Activated CD4-positive, alpha-beta T cell treated with anti-CD3 and anti-CD28 coated beads for 24 hours (primary cell): ENCODE measurements at places on chromosomes 1 and 21.

DNA sequence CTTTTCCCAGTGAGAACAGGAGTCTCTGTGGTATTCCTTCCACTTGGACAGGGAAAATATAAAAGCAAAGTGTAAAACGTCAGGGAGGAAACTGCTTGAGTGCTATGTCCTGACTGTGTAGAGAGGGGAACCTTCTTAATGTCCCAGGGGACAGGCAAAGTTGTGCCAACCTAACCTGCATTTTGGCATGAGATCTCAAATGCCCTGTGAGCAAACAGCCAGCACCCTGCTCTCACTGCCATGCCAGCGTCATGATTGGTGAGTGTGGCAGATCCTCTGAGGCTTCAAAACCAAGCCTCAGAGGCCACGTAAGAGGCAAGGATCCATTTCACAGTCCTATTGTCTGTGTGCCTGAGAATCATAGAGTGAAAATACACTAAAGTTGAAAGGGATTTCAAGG is 49.7 kb upstream of the RAP1A start:
- DNase-seq: no peak

- DNase-seq: no peak
Measured at GRCh38 chr1:75083848-75084514, 50.2 kb upstream of the LHX8 start.

- DNase-seq: no peak
Measured at GRCh38 chr1:181086926-181087325, 1.6 kb upstream of the IER5 start.

- peak; percentile 80 for DNase-seq
Measured at GRCh38 chr1:32201011-32201855, 838 bp downstream of the CCDC28B start.

DNA sequence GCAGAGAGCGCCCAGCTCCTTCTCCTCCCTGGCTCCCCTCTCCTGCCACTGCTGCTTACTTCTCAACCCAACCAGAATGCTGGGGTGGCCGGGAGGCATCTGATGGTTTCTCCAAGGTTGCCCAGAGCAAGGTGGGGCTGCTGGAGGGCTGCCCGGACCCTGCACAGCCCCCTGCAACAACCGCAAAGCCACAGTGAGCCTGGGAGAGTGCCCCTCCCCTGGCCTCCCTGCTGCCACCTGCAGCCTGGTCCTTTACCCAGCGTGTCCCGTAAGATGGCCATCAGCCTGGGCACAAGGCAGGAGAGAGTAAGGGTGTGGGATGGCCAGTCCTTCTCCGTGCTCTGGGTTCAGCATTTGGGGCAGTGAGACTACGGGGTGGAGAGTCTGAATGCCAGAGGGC is 17.0 kb downstream of the MX2 start:
- no peak for DNase-seq

DNA sequence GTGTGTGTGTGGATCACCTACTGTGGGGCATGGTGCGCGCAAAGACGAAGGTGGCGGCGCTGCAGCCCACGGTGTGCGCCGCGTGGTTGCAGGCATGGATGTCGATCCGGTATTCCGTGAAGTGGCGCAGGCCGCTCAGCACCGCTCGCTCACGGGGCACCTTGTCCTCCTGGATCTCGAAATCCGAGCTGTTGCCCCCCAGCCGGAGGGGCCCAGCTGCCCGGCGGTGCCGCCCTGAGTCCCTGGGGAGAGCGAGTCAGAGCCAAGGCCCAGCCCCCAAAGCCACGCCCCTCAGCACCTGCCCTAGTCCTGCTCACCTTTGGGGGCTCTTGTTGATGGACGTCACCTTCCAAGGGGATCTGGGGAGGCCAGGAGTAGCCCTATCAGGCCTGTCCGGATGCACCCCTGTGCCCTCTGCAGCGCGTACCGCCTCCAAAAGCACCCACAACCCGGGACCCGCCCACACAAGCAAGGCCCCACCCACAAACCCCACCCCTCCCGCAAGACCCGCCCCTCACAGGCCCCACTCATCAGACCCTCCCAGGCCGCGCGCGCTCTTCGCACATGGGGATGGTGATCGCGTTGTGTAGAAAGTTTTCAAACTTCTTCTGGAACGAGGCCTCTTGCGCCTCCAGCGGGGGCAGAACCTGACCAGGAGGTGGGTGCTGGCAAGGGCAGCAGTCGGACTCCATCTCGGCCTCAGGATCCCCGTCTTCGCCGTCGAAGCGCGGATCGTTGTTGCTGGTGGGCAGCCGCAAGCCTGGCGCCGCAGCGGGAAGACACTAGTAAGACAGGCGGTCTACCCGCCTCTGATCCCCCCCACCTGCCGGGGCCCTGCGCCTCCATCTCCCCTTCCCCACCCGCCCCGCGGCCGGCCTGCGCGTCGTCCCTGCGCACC is 13.6 kb downstream of the INSRR start:
- no peak for DNase-seq

GRCh38 chr1:231776010-231776756 is 149.6 kb downstream of the DISC1 start:
- no peak for DNase-seq

GRCh38 chr1:6888268-6888667 is 103.0 kb downstream of the CAMTA1 start:
- no peak for DNase-seq

DNA sequence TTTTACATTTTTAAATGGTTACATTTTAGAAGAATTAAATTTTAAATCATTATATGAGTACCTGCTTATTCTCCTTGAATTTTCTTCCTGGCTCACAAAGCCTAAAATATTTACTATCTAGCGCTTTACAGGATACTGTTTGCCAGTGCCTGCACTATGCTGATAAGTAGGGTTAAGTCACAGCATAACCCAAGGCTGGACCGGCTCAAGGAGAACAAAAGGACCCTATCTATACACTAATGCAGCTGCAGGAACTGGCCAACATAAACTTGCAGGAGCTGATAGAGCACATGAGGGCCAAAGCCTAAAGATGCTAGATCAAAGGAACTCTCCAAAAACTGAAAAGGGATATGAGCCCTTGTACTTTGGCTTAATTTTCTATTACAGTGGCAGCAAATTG is 1086.9 kb upstream of the TMPRSS15 start:
- DNase-seq: no peak

- no peak for DNase-seq
Measured at GRCh38 chr1:66176832-66177231, 357.1 kb upstream of the SGIP1 start.

DNA sequence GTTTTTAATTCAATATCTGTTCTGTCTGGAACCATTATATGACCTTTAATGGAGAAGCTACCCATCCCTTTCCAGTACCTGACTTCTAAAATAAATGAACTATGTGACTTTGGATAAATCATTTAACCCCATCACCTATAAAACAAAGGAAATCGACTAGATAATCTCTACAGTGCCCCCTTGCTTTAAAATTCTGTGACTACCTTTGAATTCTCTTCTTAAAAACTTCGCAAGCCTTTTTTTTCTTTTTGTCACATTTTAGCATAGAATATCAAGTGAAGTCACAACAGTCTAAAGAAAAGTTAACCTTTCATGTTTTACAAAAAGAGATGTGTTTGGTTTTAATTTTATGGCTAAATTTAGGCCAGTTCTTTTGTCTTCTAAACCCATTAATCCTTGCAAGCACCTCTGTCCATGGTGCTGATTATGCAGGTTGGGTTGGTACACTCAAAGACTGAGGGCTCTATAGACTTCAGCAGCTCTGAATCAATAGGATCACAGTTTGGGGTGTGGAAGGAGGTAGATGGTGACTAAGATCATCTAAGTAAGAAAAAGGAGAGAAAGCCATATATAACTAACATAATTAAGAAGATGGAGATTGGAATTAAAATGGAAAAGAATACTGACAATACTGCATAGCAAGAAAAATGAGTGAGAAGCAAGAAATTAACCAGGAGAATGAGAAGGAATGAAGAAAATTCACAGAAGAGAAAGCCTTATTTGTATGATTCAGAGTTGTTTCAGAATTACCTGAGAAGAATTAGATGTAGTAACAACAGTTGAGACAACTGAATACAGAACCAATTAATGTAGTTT is 59.2 kb downstream of the TBX15 start:
- DNase-seq: no peak

DNA sequence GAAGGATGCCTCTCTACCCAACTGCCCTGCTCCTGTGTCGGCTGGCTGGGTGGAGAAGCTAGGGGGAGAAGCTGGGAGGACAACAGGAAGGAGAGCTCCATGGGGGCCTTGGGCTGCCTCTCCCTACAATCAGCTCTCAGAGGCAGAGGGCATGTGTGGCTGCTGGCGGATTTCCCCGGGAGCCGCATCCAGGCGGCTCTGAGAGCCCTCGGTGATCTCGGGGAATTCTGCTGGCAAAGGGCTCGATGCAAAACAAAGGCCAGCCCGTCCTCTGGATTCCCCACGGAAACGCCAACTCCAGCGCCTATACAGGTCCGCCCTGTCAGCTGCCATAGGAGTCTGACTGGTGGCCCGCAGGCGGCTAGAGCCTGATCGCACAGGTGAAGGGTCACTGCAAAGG is 26.4 kb upstream of the EVA1B start:
- DNase-seq: no peak

GRCh38 chr1:233730809-233731208 is 116.9 kb downstream of the KCNK1 start:
- DNase-seq: no peak

GRCh38 chr1:160731990-160732389 is 7.1 kb upstream of the SLAMF7 start:
- no peak for DNase-seq

DNA sequence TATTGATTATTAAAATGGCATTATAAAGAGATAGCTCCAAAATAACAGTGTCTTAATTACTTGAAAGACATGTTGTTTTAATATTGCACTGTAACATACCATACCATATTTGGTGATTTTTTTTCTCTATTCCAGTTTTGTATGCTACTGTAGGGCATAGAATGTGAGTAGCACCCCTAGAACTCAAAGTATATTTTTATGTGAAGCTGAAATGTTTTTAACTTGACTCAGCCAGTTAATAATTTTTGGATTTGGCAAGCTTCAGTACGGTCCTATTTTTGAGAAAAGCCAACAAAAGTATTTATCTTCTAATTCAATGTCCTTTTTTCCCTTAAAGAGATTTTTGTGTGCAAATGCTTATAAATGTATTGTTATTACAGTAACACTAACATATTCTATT is 593.8 kb downstream of the USP25 start:
- no peak for DNase-seq

DNA sequence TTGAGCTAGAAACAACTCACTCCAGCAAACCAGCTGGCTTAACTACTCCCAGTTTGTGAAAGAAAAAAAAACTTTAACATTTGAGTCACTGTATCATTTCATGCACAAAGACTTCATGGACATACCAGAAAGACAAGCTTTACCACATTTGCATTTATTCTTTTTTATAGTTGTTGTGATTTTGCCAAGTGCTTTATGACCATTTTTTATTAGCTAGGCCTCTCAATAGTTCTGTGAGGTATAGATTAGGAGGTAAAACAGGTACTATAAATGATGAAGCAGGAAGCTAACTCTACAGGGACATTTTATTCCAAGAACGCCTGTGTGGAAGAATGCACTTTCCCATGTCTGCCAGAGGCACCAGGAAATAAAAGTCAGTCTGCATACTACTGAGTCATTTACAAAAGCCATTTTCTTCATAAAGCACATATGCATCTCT is 8.2 kb upstream of the DENND1B start:
- DNase-seq: no peak

- DNase-seq: no peak
Measured at GRCh38 chr1:186575348-186575747, 104.9 kb downstream of the PTGS2 start.

GRCh38 chr1:22383526-22384294 is 67.9 kb upstream of the ZBTB40 start:
- DNase-seq: no peak

GRCh38 chr1:39657402-39657801 is 14.5 kb downstream of the NT5C1A start:
- no peak for DNase-seq

DNA sequence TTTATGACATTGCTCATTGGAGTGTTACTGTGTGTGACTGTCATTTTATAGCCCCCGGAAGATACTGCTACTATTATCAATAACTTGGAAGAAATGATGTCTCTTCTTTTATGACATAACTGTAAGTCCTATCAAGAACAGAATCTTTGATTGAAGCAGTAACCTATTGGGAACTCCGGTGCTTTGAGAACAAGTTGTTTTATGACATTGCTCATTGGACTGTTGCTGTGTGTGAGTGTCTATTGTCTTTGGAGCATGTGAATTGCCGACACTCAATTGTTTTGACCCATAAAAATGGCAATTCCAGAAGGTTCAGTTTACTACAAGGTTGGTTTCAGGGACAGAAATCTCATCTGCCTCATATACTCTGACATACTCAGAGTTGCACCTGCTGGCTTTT is 8.0 kb downstream of the KCNK1 start:
- DNase-seq: no peak

GRCh38 chr1:218735436-218736032 is 390.4 kb downstream of the TGFB2 start:
- no peak for DNase-seq

GRCh38 chr1:3857791-3858129 is 484 bp downstream of the DFFB start:
- DNase-seq: no peak

- no peak for DNase-seq
Measured at GRCh38 chr1:86581231-86581630, 34.4 kb downstream of the CLCA4 start.

DNA sequence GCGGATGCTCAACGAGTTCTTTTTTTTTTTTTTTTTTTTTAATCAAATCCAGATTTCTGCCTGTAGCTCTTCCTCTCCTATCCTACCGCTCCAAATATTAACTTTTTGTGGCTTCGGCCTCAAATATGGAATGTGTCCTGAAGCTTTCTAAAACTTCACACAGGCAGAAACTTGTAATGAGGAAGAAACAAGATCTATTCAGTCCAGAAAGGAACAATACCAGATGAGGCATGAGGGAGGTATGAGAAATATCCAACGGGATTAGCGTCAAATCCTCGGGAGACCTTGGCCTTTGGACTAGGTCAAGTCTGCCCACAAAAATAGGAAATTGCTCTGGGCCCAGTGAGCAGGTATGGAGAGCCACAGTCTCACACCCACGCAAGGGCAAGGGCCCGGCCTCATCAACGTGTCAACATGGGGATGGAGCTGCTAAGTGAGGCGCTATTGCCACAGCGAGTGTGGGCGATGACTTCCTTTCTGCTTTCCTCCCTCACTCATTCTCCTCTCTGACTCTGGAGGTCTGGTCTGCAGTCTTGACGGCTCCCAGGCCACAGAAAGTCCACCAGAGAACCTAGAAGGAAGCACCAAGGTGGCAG is 66.6 kb downstream of the BCAR3 start:
- peak; percentile 43 for DNase-seq
